ENCODE measurements at places on chromosomes 1 and 21.
A peak's percentile ranks its signal among the peaks of the same experiment; 100 is the strongest.

- no peak for DNase-seq
Observed at GRCh38 chr1:214615871-214616270, 12.9 kb downstream of the CENPF start.

GRCh38 chr21:44925378-44925755 is 4.7 kb upstream of the ITGB2 start:
- no peak for DNase-seq

DNA sequence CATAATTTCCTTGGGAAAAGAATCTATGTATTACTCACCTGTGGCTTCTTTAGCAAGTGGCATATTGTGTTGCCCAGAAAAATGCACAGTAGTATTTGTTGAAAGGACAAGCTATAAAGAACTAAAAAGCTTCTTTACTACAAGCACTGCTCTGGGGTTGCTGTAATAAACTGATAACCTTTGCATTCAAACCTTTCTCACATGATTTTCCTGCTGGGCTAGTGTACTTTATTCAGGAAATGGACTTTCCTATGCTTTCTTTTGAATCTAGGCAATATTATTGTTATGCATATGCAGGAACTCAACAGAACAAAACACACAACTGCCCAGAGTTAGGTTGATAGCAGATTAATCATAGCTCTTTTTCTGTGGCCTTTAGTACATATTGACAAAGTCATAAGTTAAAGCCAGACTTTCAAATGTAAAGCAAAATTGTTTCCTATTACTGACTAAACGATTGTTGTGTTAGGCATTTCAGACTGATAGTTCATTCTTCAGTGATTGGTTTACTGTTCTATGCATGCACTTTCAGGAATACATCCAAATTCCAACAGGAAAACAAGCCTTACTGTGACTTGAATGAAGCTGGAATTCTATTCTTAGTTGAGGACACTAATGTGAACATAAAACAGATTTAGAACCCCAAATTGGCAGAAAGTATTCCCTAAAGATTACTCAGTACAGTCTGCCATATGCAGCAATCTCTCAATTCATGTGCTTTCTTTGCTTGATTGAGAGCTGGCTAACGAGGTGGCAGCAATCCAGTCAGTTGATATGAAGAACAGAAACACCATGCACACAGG is 564.3 kb upstream of the NEGR1 start:
- DNase-seq = no peak

DNA sequence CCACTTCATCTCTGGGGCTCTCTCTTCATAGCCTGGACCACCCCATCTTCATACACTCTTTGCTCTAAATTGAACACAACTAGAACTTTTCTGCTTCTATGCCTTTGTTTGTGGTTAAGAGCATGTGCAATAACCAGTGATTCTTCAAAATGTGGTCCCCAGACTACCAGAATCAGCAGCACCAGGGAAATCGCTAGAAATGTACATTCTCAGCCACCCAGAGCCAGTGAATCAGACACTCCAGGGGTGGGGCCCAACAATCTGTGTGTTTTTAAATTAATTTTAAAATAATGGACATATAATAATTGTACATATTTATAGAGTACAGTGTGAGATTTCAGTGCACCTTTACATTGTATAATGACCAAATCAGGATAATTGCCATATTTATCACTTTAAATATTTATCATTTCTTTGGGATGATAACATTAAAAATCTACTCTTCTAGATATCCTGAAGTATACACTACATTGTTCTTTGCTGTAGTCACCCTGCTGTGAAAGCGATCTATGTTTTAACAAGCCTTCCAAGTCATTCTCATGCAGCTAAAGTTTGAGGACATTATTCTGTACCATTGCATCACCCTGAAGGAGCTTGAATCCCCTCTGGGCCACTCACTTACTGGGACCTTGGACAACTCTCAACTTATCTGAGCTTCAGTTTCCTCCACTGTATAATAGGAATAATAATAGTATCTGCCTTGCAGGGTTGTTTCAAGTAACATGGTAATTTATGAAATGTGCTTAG is 10.8 kb downstream of the GRHL3 start:
- DNase-seq = no peak

DNA sequence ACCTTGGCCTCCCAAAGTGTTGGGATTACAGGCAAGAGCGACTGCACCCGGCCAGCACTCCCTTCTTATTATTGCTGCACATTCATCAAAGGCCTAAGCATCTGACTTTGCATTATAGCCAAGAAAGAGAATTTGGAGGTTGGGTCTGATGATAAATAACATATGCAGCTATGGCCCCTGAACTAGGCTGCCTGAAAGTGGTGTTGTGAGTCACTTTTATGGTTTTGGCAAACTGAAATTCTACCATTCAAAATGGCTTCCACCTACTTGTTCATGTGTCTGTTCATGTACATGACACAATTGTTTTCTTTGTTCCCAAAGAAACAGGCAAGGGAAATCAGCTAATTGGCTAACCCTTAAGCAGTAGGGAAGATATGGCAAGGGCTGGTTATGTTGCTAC is 25.0 kb upstream of the UAP1 start:
- DNase-seq = no peak

DNA sequence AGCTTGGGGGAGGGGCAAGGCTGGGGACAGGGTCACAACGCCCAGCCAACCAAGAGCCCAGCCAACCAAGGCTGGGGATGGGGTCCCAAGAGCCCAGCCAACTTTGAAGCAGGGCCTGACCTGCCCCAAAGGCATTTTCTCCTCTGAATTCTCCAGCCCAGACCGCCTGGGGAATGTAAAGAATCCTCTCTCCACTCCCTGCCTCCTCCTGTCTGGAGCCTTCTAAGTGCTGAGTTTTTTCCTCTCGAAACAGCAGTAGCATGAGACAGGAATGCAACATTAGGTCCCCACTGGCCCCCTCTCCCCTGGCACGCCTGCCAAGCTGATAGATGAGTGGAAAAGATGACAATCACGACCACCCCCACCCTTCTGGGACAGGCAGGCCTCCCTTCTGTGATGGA is 17.0 kb downstream of the C1orf198 start:
- DNase-seq = no peak

GRCh38 chr1:217402301-217402700 is 228.6 kb downstream of the GPATCH2 start:
- DNase-seq = no peak

DNA sequence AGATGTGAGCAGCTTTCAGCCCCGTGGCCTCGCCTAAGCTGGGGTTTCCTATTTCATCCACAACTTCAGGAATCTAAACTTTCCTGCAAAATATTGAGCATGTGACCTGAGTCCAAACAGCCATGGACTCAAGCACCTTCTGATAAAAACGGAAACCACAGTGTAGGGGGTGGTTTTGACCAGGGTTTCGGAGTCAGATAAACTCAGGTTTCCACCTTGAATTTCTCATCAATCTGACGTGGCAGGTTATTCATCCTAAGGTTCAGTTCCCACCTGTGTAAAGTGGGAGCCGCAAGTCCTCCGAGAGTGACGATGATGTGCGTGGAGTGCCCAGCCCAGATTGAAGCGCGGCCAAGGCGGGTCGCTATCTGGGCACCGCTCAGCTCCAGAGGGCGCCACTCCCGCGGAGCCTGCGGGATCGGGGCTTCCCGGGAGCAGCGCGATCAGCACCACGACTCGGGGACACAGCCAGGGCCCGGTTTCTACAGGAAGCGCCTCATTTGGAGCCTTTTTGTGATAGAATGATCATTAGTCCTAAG is 871 bp upstream of the ETS2 start:
- peak; percentile 27 for DNase-seq

DNA sequence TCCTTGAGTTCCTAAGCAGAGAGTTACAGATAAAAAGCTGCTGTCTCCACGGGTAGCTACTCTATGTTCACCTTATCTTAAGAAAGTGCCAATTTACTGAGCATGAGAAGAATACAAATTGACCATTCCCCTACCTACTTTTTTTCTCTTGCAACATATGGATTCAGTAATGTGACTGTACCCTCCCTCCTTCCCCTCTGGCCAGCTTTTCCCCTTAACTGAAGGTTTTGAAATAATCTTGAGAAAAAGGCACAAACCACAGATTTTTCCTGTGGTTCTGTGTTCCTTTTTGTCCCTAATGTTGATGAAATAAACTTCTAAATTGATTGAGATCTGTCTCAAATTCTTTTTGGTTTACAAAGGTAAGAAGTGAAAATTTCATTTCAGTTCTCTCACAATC is 2.6 kb upstream of the CD2 start:
- DNase-seq = no peak

DNA sequence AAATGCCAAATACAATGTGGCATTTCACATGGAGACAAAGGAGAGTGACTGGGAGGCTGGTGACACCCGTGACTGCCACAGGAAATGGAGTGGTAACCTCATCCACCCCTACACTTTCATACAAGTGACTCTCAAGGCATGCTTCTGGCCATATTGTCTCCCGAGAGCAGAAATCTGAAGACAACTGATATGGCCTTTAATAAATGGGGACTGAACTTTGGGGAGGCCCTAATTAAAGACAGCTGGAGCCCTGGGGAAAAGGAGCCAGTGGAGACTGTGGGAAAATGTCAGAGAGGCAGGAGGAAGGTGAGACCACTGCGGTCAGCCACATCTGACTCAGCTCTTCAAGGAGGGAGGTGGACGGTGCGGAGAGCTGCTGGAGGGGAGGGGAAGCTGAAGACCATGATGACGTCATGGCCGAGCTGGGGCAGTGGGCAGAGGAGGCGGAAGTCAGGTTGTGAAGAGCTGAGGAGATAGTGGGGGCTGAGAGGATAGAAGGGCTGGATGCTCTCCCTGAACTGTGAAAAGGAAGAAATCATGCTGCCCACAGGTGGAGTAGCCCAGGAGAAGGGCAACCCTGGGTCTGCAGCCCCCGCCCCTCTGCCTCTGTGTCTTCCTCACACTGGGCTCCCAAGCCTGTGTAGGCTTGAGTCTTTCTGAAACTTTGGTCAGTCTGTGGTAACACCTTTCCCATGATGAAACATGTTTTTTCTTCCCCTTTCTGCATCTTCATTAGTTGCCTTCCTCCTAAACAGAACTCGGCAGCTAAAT is 14.0 kb upstream of the NCF2 start:
- DNase-seq = no peak

- no peak for DNase-seq
Observed at GRCh38 chr1:33369081-33369480, 48.2 kb upstream of the A3GALT2 start.

- no peak for DNase-seq
Observed at GRCh38 chr21:42736646-42737350, 83.4 kb downstream of the PDE9A start.

DNA sequence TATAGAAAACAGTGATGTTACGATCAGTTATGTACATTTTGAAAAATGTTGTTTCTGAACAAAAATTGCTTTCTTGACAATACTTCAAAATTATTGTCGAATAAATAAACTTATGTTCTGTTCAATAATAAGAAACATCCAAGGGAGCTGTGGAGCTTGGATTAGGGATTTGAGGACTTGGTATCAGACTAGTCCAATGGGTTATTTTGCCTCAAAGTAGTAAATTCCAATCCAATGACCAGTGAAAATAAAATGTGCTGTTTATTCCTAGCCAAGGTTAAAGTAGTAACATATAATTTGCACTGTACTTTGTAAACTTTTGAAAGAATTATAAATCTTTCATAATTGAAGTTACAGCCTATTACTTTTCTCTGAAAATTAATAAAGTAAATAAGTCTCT is 79.1 kb upstream of the IVNS1ABP start:
- DNase-seq = no peak

DNA sequence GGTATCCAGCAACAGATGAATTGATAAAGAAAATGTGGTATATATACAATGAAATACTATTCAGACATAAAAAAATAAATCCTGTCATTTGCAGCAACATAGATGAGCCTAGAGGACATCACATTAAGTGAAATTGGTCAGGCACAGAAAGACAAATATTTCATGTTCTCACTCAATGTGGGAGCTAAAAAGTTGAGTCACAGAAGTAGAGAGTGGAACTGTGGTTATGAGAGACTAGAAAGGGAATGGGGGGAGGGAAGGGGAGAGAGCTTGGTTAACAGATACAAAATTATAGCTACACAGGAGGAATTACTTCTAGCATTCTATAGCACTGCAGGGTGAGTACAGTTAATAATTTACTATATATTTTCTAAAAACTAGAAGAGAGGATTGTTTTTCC is 37.1 kb upstream of the SERPINC1 start:
- DNase-seq = no peak

DNA sequence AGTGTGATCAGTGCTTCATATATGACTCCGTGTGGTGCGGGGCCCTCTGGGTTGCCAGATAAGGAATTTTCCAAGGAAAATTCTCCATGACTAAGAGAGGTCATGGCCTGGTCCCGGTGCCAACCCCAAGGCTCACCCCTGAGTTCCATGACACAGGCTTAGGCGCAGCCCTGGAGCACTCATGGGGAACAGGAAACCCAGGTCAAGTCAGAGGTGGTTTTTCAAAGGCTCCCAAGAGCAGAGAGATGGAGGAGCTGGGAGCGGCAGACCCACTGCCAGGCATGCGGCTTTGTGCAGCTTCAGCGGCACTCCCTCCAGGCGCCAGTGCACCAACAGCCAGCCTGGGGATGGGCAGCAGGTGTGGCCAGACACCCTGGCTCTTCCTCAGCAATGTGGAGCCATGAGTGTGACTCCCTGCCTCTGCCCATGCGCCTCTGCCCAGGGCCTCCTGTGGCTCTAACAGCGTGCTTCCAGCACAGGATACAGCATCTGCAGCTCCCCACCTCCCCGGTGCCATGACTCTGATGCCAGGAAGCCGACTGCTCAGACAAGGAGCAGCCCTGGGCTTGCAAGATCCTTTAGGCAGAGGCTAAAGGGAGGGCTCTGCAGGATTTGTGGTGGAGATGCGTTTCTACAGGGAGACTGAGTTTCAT is 47.3 kb downstream of the GPR161 start:
- DNase-seq = no peak

DNA sequence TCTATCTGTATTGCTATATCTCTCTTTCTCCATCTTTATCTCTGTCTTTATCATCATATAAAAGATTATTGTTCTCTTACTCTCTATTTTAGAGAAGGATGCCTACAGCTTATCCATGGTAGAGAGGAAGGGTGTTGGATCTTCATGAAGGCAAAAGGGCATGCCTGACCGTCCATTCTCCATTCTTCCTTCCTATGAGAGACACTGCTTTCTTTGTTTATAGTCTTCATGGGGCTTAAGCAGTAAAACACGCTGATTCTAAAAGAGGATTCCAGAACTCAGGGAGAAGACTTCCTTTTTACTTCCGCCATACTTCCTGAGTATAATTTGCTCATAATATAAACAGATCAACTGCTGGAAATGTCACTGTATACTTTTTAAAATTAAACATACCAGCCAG is 44.0 kb downstream of the PDE4B start:
- no peak for DNase-seq

DNA sequence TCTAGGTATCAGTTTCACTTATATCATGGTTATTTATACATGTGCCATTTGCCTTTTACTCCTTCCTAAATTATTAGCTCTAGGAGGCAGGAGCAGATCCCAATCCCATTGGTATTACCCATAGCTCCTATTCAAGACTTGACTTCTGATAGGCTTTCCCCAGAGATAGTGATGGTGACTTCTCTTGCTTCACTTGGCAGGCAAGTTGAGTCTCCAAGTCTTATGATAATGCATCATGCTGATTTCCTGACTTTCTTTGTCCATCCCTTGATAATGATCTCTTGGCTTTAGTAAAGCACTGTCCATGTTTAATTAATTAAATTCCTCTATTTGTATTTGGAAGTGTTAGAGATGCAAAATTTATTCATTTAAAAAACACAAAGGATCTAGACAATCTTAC is 253.5 kb upstream of the ADAMTS5 start:
- no peak for DNase-seq

Data from activated CD8-positive, alpha-beta memory T cell treated with anti-CD3 and anti-CD28 coated beads, Interleukin-2, amount 50 U/mL, for 4 hours (primary cell).